Activated CD4-positive, alpha-beta T cell treated with anti-CD3 and anti-CD28 coated beads, Interleukin-2, amount 10 ng/mL, durations not matched to agents 24 days and 14 days (primary cell): ENCODE measurements at places on chromosomes 12 and 14. TPM values are rescaled to one million over a fixed set of nuclear protein-coding genes. Genes with fewer than 3 reads are reported as not detected.

Gene KRT75
- not detected in 2 replicates for total RNA-seq

Gene GUCY2C
- total RNA-seq = not detected in 2 replicates

Gene SOX5
- total RNA-seq = 1.3 and 2.1 TPM in 2 replicates

Gene ANKRD33
- not detected in 2 replicates for total RNA-seq

Gene TOMM20L
- total RNA-seq = not detected in 2 replicates

Gene GPX2
- not detected in 2 replicates for total RNA-seq

Gene MSRB3
- not detected in 2 replicates for total RNA-seq

Gene CEBPE
- total RNA-seq = 0.35 TPM in 1 of 2 replicates, not detected in the other

Gene KANSL2
- total RNA-seq = 61.3 and 66.5 TPM in 2 replicates

Gene COA8
- 38.4 and 41.2 TPM in 2 replicates for total RNA-seq

Gene AMHR2
- total RNA-seq = 0.09 TPM in 1 of 2 replicates, not detected in the other
